Activated CD4-positive, alpha-beta T cell treated with anti-CD3 and anti-CD28 coated beads, Interleukin-10, Interleukin-2, amounts not matched to agents 100 ng/mL and 50 ng/mL, durations not matched to agents 16 hours and 8 hours (primary cell): ENCODE measurements at places on chromosomes 5 and 9.

GRCh38 chr9:127715470-127716337 lies at the start of the genes PTRH1 and TTC16:
Gene PTRH1, minus strand, starts transcription at chr9:127715663. Its CDS starts 24 bp downstream, at chr9:127715639.
Gene TTC16, plus strand, starts transcription at chr9:127716079. Its CDS starts 67 bp downstream, at chr9:127716146.
- peak; percentile 97 for DNase-seq

DNA sequence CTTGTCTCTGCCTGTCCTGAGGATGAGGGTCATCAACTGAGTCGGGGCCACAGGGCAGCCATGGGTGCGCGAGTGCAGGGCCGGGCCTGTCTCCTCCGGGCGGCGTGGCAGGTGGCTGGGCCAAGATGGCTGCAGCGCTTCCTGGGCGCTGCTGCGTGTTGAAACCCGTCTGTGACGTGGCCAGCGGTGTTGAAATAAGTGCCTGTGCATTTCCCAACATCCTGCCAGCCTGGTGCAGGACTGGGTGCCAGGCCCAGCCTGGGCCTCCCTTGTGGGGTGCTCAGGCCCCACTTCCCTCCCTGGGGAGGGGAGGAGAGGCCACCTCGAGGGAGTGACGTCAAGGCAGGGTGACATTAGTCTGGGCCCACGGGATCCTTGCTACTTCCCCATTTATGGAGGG lies 45.5 kb downstream of the RXRA start:
- no peak for DNase-seq

GRCh38 chr5:73901043-73901442 lies 275.0 kb downstream of the ARHGEF28 start:
- DNase-seq, result no peak

DNA sequence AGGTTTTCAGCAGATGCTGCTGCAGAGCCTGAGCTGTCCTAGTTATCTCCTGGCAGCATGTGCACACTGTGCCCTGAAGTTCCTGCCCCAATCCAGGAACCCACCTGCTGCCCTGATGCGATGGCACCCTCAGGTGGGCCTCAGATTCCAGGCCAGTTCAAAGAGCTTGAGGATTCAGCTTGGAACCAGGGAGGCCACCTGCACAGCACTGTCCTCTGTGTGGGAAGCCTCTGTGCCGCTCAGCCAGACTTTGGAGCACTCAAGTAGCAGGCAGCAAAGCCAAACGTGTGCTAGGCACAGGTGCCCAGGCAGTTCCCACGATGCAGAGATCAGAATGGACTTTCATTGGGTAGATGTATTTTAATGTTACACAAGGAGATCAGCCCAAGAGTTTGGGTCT lies 132.8 kb upstream of the RAPGEF1 start:
- DNase-seq, result no peak

- DNase-seq, result no peak
These were observed 61.3 kb downstream of the NR2F1-AS1 start for GRCh38 chr5:93519740-93520139.

DNA sequence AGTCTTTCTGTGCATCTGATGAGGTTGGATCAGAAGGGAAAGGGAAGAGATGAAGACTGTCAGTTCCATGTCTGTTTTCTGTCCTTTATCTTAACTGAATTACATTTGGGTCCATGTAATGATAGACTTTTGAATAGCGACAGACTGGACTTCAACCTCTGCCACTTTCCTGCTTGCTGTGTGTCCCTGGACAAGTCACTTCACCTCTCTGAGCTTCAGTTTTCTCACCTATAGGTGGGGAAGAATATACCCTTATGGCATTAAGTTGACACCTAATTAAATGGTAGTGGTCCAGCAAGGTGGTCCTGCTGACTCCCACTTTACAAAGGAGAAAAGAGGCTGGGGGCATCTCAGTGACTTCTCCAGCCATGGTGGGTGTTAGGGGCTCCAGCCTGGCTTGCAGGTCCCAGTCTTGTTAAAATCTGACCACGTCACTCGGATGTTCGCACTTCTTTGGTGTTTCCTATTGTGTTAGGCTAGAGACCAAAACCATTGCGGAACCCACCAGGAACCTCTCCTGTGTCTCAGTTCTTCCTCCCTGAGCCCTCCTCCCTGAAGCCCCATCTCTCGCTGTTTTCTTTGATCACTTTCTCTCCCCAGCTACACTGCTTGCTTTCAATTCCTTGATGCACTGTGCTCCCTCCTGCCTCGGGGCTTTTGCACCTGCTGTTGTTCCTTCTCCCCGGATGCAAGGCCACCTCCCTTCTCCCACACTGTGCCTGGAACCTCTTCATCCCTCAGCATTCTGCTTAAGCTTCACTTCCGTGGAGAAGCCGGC lies 256.5 kb downstream of the NSG2 start:
- DNase-seq, result no peak

DNA sequence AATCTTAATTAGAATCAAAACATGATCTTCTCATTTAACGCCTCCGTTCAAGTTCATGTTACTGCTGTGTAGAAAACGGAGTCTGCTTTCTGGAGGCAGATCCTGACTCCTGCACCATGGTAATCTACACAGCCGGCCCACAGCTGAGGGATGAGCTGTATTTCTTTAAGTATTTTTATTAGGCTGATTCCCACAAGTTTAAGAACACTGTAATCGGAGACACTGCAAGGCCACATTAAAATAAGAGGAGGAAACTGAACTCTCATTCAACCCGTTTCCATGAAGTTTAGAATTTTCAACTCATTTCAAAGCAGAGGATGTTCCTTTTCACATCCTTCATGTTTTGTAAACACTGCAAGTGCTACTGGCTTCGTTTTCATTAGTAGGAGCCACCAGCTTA lies 372.2 kb downstream of the NFIB start:
- no peak for DNase-seq

DNA sequence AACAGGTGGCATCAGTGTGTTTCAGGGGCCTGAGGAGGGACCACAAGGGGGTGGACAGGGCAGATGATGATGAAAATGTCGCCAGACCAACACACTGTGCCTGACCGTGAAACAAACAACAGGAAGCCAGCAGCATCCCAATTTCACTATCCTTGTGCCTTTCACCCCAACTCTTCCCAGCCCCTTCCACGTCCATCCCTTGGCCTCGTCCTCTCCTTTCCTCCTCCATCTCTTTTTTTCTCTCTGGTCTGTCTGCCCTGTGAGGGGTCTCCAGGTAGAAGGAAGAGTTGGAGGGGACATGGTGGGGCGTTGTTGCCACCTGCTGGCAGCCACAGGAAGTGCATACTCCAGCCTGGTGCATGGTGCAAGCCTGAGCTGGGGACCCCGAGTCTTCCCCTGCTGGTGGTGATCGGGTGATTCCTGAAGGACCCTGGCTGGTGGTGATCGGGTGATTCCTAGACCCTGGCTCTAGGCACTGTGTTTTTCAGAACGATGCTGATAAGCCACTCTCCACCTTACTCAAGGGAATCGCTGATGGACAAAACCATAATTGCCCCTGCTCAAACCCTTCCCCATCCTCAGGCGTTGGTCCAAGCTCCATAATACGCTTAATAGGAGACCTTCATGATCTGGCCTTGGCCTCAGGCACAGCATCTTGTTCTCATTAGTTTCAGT lies 21.7 kb upstream of the NSD1 start:
- peak; percentile 71 for DNase-seq

- no peak for DNase-seq
These were observed 197.7 kb upstream of the OTULINL start for GRCh38 chr5:14383923-14384322.

DNA sequence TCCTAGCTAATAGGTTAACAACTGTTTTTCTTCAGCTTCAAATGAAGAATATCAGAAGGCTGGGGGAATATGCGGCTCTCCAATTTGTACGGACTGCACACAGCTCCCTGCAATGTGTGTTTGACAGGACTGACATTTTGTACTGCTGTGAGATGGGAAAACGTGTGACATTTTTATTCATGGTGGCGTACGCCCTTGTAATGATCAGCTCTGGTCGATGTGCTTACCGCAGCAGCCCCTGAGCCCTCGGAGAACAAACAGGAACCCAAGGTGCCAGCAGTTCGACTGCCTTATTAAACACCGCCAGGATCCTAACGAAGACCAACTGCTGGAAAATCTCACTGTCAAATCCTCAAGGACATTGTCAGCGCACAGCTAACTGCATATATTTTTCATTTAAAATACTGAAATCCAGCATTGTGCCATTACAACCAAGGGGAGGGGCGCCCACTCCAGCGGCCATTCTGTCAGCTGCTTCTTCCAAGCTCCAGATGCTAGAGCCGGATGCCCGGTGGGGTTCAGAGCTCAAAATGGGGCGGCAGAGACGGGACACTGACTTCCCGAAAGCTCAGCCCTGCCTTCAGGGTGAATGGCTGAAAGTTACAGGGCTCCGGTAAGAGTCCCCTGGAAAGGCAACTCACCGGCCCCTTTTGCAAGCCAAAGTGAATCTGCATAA lies 66.8 kb downstream of the CRB2 start:
- DNase-seq, result no peak

GRCh38 chr9:136695435-136695895 lies 8.2 kb upstream of the AGPAT2 start:
- DNase-seq, result no peak

- DNase-seq, result no peak
These were observed 174.9 kb upstream of the PAPPA start for GRCh38 chr9:115978659-115979096.

DNA sequence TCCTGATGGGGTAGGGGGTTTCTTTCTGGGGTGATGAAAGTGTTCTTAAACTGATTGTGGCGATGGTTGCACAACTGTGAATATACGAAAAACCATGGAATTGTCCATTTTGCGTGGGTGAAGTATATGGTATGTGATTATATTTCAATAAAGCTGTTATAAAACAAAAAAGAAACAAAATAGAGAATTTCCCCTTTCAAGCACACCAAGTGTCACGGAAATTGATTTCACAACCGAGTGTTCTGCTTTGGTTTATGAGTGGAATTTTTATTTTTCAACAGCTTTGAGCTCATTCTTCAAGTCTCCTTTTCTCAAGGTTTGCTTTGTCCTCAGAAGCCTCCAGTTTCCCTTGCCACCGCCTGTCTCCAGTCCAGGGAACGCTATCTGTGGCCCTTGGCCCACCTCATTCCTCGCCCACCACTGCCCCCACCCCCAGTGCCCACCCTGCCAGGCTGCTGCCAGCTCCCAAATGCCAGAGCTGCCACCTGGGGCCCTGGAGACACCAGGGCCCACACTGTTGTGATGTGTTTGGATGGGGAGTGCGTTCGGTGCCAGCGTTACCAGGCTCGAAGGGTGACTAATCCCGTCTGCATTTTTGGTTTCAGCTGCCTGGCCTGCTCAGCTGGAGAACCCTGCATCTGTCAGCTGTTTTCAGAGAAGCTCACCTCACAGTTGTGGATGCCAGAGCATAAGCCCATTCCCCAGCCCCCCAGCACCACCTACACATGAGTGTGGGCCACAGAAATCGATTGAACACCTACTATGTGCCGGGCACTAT lies 30.4 kb downstream of the DUSP1 start:
- no peak for DNase-seq

GRCh38 chr5:138336952-138337684 lies 948 bp upstream of the FAM53C start:
- DNase-seq, result no peak

GRCh38 chr9:35680331-35681105 lies 6.8 kb downstream of the CA9 start:
- DNase-seq, result no peak

DNA sequence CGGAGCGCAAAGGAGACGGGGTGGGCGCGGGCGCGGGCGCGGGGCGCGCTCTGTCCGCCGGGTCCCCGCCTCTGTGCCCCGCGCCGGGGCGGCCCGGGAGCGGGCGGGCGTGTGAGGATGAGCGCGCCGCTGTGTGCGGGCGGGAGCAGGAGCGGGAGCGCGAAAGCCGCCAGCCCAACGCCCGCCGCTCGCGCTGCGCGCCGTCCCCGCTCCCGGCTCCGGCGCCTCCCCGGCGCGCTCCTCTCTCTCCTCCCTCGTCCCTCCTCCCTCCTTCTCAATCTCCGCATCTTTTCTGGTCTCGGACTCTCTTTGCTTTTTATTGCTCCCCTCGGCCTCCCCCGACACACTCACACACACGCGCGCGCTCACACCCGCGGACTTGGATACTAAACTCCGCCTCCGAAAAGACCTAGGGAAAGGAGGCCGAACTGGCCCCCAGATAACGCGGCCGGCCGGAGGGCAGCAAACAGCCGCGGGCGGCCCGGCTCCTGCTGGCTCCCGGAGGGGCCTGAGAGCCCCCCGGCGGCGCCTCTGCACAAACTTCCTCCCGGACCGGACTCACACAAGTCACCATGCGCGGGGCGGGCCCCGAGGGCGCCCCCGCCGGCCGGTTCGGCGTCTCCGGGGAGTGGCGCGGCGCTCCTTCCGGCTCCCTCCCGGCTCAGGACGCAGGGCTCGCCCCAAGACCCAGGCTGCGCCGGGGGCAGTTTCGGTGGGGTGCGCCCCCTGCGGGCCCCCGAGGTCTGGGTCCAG lies at the start of gene FIBCD1:
Gene FIBCD1 (minus strand): TSS at position 596 of the 753 bp plus-strand sequence. CDS start 640 bp downstream, outside the sequence.
- peak; percentile 41 for DNase-seq

GRCh38 chr9:131986576-131986975 lies 93.1 kb downstream of the MED27 start:
- DNase-seq, result no peak

DNA sequence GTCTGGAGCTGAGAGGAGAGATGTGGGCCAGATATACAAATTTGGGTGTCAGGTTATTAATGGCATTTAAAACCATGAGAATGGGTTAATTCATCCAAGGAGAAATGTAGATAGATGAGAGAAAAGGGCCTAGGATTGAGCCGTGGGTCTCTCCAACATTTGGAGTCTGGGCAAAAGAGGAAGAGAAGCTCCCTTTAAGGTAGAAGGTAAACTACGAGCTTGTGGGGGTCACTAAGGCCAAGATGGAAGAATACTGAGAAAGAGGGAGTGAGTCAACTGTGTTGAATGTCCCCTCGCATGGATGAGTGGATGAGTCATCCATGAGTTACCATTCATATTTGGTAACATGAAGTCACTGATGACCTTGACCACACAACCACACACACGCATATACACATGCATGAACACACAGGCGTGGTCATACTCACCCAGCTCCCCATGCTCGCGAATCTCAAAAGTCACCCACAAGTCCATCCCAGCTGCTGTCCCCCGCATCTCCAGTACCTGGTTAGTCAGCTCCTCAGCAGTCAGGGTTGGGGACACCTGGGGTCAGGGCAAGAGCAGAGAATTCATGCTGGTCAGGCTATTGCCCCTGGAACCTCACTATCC lies 6.8 kb upstream of the FCHSD1 start:
- peak; percentile 28 for DNase-seq

DNA sequence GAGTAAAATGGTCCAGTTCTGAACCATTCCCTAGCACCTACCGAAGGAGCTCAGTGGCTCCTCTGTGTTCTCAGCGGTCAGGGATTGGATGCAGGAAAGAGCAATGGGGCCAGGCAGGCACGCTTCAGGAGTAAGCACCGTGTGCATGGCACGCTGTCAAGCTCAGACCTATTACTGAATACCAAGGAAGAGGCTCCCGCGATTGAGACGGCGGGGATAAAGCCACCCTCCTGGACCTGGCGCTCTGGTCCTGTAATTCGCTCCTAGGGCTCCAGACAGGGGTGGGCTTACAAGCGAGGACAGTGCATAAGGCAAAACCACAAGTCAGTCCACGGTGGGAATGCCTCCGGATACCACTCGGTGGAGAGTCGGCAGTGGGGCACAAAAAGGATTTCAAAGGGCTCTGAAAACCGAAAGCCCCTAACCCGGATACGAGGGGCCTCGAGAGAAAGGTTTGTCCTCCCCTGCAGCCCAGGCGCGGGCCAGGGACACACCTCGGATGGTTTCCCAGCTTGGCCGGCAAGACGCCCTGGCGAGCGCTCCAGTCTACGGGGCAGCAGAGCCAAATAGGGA lies 988 bp downstream of the OXCT1 start:
- no peak for DNase-seq
